SJCRH30 (cell line): ENCODE measurements at places on chromosomes 6 and 20.

GRCh38 chr6:44179072-44179536 is 20.5 kb downstream of the CAPN11 start:
- DNase-seq, result no peak

GRCh38 chr6:137926207-137926731 is 59.2 kb downstream of the TNFAIP3 start:
- no peak for DNase-seq

GRCh38 chr20:11329271-11329670 is 588.4 kb upstream of the BTBD3 start:
- DNase-seq, result no peak

- no peak for DNase-seq
These were observed 329.8 kb downstream of the KIF16B start for GRCh38 chr20:16243470-16243869.

GRCh38 chr6:40196135-40196518 is 261.9 kb upstream of the MOCS1 start:
- no peak for DNase-seq

GRCh38 chr20:41160686-41161085 is 23.3 kb downstream of the PLCG1 start:
- DNase-seq, result no peak

DNA sequence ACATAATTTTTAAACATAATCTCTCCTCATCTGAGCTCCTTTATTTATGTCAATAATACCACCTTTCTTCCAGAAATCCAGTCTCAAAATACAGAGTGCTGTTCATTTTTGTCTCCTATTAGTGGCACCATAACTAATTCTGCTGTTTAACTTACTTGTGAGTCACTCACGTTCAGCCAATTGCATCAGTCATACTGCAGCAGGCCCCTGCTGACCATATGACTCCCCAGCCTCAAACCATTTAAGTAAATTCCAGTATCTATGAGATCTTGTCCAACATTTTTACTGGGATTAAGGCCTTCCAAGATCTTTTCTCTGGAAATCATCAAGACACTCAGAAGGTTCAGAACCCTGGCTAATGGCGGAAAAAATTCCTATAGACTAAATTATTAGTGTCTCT is 982.2 kb upstream of the MAP3K7 start:
- peak; percentile 73 for DNase-seq
